ENCODE measurements at places on chromosomes 16 and 17. TPM values are rescaled to one million over a fixed set of nuclear protein-coding genes. Genes with fewer than 3 reads are reported as not detected.

The CD300C gene
- 0.18 TPM for polyA plus RNA-seq

The ITGAL gene
- polyA plus RNA-seq, result 2.1 TPM

The RPL19 gene
- 1,651 TPM for polyA plus RNA-seq

The WNK4 gene
- 10.1 TPM for polyA plus RNA-seq

The MYH3 gene
- polyA plus RNA-seq, result 6.4 TPM

The CTCF gene
- polyA plus RNA-seq, result 88.3 TPM

The TSPOAP1 gene
- polyA plus RNA-seq, result 62.3 TPM

The TBC1D3G gene
- polyA plus RNA-seq, result not detected

The ATP1B2 gene
- polyA plus RNA-seq, result 20.5 TPM

The TMED6 gene
- 2.6 TPM for polyA plus RNA-seq

The HIGD1B gene
- polyA plus RNA-seq, result 1.4 TPM

The GNG13 gene
- polyA plus RNA-seq, result 0.42 TPM

- DNase-seq, result no peak
These were observed 14.0 kb downstream of the ADGRG1 start for GRCh38 chr16:57642160-57643135.

DNA sequence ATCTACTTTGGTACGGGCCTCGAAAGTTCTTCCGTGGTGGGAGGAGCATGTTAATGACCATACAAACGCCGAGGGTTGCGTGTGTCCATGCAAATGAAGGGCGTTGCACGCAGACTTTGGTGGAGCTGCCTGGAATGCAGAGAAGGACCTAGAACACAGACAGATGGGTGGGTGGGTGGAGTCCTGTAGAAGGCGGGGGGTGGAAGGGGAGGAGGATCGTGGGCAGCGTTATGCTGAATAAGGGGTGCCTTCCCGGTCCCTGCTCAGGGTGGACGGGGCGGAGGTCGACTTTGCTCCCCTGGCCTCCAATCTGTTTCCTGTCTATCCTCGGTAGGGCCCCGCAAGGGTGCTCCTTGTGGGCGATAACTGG is 795 bp upstream of the PAQR4 start:
- DNase-seq, result no peak

DNA sequence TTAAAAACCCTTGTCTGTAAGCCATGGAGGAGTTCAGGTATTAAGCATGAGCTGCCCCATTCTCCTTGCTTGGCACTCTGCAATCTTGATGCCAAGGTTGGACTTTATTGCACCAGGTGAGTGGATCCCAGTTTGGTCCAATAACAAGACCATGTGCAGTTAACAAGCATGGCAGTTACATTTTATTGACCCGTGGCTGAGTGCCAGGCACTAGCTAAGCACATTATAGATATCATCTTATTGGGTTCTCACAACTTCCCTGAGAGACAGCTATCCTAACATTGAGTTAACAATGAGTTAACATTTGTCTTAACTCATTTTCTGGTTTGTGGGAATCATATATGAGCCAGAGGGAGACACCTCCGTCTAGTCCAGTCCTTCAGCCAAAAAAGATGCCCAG is 21.8 kb downstream of the LYRM9 start:
- DNase-seq, result no peak

DNA sequence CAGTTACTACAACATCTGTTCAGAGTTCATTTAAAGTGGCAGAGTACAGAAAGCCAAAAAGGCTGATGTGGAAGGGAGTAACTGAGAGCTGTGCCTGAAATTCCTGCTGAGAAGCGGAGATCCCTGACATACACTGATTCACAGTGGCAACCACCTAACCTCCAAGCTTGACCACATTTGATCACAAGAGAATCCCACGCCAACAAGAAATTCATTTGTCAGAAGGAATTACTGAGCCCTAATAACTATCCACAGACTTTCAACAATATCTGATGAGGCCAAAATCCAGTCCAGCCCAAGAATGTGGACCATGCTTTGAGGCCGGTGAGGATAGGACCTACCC is 168.5 kb upstream of the RPH3AL start:
- no peak for DNase-seq

DNA sequence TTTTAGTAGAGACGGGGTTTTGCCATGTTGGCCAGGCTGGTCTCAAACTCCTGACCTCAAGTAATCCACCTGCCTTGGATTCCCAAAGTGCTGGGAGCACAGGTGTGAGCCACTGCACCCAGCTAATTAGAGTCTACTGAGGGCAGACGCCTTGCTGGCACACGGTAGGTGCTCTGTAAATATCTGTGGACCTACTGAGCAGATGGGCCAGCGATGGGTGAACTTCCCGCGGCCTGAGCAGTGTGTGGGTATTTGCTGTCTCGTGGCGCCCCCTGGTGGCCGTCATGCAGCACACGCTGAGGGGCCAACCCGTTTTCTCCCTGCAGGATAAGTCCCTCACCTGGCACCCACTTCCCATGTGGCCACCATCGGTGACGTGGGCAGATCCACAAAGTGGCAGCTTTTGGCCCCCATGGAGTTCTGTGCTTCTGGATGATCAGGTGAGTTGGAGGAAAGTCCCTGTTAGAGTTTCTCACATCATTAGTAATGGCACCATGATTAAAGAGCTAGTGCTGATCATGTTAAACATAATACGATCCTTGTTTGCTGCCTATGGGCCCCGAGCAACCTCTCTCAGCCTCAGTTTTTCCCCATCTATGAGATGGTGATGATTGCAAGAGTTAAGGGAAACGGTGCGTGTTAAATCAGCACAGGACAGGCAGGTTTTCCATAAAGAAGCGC is 40.7 kb downstream of the ZDHHC7 start:
- peak; percentile 52 for DNase-seq

- DNase-seq, result no peak
These were observed 8.6 kb upstream of the KDM6B start for GRCh38 chr17:7825206-7825990.

DNA sequence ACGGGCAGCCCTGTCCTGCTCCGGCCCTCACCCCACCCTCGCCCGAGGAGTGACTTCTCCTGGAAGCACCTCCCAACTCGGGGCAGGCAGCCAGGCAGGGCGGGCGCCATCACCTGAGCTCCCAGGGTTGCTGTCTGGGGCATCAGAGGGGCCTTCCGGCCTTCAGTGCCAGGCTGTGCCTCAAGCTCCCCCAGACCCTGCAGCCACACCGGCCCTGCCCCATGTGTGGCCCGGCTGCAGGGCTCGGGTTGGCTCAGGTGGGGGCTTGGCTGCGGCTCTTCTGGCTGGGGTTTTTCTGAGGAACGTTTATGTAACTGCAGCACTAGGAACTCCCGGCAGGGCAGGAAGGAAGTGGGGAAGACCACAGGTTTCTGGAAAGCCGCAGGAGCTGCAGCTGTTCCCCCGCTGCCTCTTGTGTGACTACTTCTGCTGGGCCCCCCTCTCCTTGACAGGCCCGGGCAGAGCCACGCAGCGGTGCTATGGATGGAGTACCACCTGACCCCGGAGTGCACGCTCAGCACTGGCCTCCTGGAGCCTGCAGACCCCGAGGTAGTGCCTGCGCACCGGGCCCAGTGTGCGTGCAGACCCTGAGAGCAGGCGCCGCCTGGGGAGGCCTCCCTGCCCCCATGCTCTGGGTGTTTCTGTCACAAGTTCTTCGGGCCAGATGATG is 45.6 kb downstream of the PRMT7 start:
- DNase-seq, result no peak

DNA sequence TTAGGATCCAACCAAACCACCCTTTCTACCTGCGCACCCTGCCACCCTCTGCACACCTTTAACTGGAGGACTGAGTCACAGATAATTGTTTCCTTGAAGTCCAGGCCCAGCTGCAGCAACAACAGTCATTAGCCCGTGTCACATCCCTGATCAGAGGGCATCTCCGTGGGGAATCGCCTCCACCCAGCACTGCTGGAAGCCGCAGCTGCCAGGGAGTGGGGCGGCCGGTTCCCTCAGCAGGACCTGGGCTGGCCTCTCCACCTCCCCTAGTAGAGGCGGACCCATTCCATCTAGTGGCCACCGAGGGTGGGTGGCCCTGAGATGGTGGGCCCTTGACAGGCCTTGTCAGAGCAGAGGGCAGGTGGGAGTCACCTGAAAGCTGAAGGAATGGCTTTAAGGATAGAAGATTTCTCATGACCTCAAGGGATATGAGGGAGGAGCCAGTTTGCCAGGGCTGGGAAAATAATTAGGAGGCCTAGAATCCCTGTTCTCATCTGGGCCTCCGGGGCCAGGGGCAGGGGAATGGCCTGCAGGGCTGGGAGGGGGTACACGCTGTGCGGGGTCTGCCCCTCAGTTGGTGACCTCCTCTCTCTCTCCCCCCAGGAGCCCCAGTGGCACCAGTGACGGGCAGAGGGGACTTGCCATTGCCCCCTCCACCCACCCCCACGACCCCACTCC is 6.2 kb downstream of the PRSS53 start:
- no peak for DNase-seq

- no peak for DNase-seq
These were observed 177.3 kb upstream of the RBL2 start for GRCh38 chr16:53257001-53257400.

GRCh38 chr16:23357761-23358290 is 55.7 kb downstream of the SCNN1B start:
- no peak for DNase-seq

DNA sequence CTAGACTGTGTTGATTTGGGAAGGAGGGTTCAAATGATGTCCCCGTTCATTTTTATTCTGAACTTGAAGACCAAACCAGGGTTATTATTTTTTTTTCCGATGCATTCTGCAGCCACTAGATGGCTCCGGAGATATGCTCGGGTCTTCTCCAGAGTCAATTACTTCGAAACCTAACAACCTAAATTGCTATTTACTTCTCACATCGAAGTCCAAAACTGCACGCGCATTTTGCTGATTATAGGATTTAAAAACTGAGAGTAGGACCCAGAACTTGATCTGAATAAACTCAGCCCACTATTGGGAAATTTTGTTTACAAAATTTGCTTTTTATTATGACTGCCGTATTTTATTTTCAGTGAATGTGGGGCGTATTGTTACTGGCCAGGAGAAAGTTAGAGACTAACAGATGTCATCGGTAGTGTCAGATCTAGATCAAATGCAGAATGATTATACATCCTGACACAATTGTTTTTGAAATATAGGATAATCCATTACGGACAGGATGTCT is 263.8 kb downstream of the HS3ST3A1 start:
- DNase-seq, result peak; percentile 66

GRCh38 chr17:68775318-68775717 is 174.2 kb upstream of the FAM20A start:
- no peak for DNase-seq

DNA sequence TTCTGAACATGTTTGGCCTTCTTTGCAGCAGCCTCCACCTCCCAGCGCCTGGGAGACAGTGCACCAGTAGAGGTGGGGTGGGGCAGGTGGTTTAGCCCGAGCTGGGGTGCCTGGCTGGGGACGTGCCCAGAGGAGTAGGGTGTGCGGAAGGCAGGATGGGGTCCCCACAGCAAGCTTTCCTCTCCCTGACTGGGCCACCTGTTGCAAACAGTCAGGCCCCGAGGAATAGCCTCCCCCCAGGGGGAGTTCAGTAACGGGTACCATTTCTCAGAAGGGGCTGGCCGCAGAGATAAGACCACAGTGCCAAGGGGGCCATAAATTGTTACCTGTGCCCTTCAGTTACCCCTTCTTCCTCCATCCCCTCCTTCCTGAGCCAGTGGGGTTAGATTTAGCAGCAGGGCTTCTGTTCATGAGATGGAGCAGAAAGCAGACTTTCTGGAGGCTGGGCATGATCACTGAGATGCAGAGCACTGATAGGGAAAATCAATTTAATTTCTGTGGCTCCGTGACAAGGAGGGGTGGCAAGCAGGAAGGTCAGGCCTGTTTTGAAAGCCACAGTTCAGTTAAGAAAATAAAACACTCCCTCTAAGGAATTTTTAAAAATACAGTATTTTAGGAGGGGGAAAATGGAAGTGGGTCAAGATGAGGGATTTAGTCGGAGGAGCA is 181.9 kb downstream of the MSI2 start:
- no peak for DNase-seq

DNA sequence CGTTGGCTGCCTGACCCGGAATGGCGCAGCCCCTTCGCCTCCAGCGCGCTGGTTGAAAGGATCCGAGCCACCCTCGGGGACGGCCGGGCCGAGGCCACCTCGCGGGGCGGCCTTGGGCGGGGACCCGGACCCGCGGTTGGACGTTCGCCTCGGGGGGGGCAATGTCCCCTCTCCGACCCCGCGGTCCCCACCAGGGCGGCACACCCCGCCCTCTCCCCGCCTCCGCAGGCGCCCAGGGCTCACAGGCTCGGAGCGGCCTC is 1.0 kb upstream of the SOX8 start:
- DNase-seq, result no peak

All from left kidney (tissue), 8 donors.